NCI-H460 (cell line): ENCODE measurements at places on chromosomes 11 and 22.

- no peak for DNase-seq
Observed at GRCh38 chr22:30267382-30268302, 991 bp upstream of the OSM start.

GRCh38 chr22:47251911-47252310, 489.5 kb downstream of the TBC1D22A start:
- no peak for DNase-seq

DNA sequence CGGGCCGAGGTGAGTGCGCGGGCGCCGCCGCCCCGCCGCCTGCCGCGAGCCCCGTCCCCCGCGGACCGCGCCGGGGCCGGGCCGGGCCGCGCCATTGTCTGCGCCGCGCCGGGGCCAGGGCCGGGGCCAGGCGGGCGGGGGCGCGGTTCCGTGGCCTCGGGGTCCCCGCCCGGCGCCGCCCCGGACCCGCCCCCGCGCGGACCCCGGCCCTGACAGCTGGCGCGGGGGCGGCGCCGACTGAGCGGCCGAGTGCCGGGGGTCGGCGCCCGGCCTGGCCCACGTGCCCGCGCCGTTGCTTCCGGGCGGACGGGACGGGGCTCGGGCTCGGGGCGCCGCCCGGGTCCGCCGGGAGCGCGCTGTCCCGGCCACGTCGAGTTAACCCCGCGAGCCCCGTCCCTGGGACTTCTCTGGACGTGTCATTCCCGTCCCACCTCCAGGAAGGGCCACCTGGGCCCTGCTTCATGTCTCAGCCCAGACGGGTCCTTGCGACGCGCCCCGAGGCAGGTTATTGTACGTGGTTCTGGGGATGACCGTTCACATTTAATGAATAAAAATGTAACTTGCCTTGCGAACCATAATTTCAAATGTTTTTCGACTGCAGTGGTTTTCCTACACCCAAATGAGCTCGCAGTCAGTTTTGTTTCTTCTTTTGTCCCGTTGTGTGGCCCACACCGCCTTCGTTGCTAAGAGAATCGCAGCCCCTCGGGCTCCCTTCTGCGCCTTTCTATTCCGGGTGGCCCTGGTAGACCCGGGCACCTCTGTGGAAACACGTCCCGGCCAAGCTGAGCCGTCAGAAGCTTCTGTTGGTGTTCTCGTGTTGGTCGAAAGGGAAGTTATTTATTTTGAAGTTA, 562 bp downstream of the ZBED4 start:
- DNase-seq: no peak

DNA sequence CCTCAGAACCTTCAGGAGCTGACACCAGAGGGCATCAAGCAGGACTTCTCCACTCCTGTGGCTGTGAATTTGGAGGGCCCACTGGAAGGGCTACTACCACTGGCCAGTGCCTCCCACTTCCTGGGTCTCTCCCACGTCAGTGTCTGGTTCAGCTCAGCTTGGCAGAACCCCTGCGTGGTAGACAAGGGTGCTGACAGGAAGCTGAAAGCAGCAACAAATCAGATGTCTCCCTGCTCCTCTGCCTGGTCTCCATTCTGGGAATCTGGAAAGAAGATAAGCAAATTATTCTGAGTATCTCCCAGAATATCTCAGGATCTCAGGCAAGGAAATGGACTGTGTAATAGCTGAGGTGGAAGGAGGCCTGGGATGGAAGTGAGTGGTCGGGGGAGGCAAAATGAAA, 61.5 kb downstream of the TMPRSS5 start:
- DNase-seq: no peak

GRCh38 chr11:83881428-83881827, 595.3 kb upstream of the CCDC90B start:
- DNase-seq: no peak

- peak; percentile 55 for DNase-seq
Observed at GRCh38 chr11:119666463-119667131, 62.4 kb downstream of the NECTIN1 start.

- DNase-seq: no peak
Observed at GRCh38 chr22:28329186-28330073, 350.2 kb downstream of the TTC28 start.

- DNase-seq: no peak
Observed at GRCh38 chr11:46290598-46291309, 13.3 kb downstream of the CREB3L1 start.
